Nasal cavity respiratory epithelium epithelial cell of viscerocranial mucosa (primary cell): ENCODE measurements at places on chromosomes 13 and 19. TPM values are rescaled to one million over a fixed set of nuclear protein-coding genes. Genes with fewer than 3 reads are reported as not detected.

Gene NCR1
- not detected in 2 replicates for total RNA-seq

Gene ZNF560
- total RNA-seq, result 1.6 and 2.7 TPM in 2 replicates

Gene TMEM221
- total RNA-seq, result 0.21 TPM in 1 of 2 replicates, not detected in the other

Gene F2RL3
- total RNA-seq, result under 0.01 TPM in 1 of 2 replicates, not detected in the other

Gene CRB3
- 34.7 and 79.3 TPM in 2 replicates for total RNA-seq

Gene TLE2
- 0.34 and 3.9 TPM in 2 replicates for total RNA-seq

Gene ZNF575
- under 0.01 and 0.07 TPM in 2 replicates for total RNA-seq

Gene PRR22
- 0.34 and 0.50 TPM in 2 replicates for total RNA-seq

Gene PCDH8
- not detected in 2 replicates for total RNA-seq

Gene VAV1
- total RNA-seq, result 1.7 TPM in 1 of 2 replicates, not detected in the other

Gene NXNL1
- not detected in 2 replicates for total RNA-seq

Gene CGB8
- not detected in 2 replicates for total RNA-seq

Gene RASGRP4
- total RNA-seq, result not detected in 2 replicates

Gene LILRB3
- total RNA-seq, result not detected in 2 replicates

Gene C1QTNF9
- not detected in 2 replicates for total RNA-seq

Gene SLC8A2
- total RNA-seq, result under 0.01 and 0.21 TPM in 2 replicates

Gene SGCG
- total RNA-seq, result 0.28 and 7.5 TPM in 2 replicates

Gene GAPDHS
- total RNA-seq, result not detected in 2 replicates

Gene FAM83E
- 17.0 and 25.6 TPM in 2 replicates for total RNA-seq

Gene PRKCG
- not detected in 2 replicates for total RNA-seq

Gene SLC7A10
- total RNA-seq, result not detected in 2 replicates

Gene UHRF1
- 4.4 and 7.3 TPM in 2 replicates for total RNA-seq

Gene ZNF134
- 24.6 and 38.4 TPM in 2 replicates for total RNA-seq

Gene ZNF547
- total RNA-seq, result 4.8 and 6.5 TPM in 2 replicates

Gene NLRP11
- not detected in 2 replicates for total RNA-seq

Gene REX1BD
- total RNA-seq, result 22.6 and 27.5 TPM in 2 replicates
